SJSA1 (cell line): ENCODE measurements at places on chromosomes 2 and 18. TPM values are rescaled to one million over a fixed set of nuclear protein-coding genes. Genes with fewer than 3 reads are reported as not detected.

The UGT1A7 gene
- not detected in 2 replicates for total RNA-seq

The CIB4 gene
- not detected in 2 replicates for total RNA-seq

The RGPD3 gene
- 0.03 and 0.39 TPM in 2 replicates for total RNA-seq

The PRSS56 gene
- not detected in 2 replicates for total RNA-seq

The LCT gene
- not detected in 2 replicates for total RNA-seq

The THSD7B gene
- 0.16 TPM in 1 of 2 replicates, not detected in the other for total RNA-seq

The FBXO36 gene
- 3.8 and 4.6 TPM in 2 replicates for total RNA-seq

GRCh38 chr2:209993968-209994367, 8.5 kb upstream of the RPE start:
- H3K27ac ChIP-seq = no peak overlapping the region
- no peak overlapping the region for H3K4me3 ChIP-seq
- no peaks in the 10 kb centered on the region for H3K36me3 ChIP-seq
- H3K27me3 ChIP-seq = no peaks in the 10 kb centered on the region

- no peak overlapping the region for H3K4me3 ChIP-seq
- DNase-seq = no peak
- no peak overlapping the region for H3K27ac ChIP-seq
- H3K36me3 ChIP-seq = no peaks in the 10 kb centered on the region
These were observed 176.9 kb upstream of the MC4R start for GRCh38 chr18:60549338-60549960.

DNA sequence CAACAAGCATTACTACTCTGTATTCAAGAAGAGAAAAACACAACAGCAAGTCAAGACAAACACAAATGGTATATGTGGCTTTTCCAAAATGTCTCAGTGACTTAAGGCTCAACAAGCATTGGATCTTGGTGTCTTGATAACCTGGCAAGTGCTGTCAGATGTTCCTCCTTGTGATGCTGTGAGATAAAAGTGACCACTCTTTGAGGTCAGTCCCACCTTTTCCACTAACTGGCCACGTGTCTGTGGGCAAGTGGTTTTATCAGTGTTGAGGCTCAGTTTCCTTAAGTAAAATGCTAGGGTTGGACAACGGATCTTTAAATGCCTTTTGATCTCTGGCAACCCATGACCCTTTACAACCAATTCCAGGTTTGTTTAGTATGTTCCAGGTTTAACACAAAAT, 98.7 kb downstream of the BCL2 start:
- H3K27ac ChIP-seq = no peak overlapping the region
- DNase-seq = no peak
- H3K27me3 ChIP-seq = no peaks in the 10 kb centered on the region
- H3K4me1 ChIP-seq = peaks cover 16% of the 10 kb centered on the region

DNA sequence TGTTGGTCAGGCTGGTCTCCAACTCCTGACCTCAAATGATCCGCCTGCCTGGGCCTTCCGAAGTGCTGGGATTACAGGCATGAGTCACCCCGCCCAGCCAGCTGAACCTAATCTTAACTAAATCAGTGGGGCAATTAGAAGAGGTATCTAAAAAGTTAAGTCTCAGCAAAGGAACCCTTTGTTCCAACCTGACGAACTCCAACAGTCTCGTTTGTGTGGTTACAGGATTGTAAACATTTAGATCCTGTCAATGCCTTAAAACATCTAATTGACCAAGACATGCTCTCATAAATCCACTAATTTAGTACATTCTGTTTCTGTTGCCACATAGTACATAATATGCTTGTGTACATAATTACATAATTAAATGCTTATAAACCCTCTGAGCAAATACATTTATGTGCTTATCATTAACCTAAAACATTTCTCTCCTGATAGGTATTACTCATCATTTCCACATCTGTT, 31.1 kb upstream of the STK39 start:
- no peaks in the 10 kb centered on the region for H3K36me3 ChIP-seq
- H3K4me3 ChIP-seq = no peak overlapping the region
- peaks cover 8% of the 10 kb centered on the region for H3K4me1 ChIP-seq
- H3K27me3 ChIP-seq = 0 out of 2 replicates have a peak, but pooled peaks cover 3% of the 10 kb centered on the region
- H3K27ac ChIP-seq = no peak overlapping the region

DNA sequence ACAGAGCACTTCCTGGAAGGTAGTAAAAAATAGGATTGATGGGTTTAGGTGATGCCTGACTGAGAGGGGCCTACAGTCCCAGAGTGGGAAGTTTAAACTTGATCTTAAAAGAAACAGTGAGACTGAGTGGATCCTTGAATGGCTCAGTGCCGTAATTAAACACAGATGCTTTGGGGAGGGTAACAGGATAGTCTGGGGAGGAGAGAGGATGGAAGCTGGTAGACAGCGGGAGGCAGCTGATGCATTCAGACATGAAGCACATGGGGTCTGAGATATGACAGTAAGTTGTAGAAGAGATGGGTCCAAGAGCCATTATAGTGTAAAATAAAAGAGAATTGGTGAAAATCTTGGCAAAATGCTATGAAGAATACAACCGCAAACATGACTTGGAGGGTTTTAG, 54.4 kb downstream of the AOX1 start:
- H3K36me3 ChIP-seq = no peaks in the 10 kb centered on the region; the same call in 1 of the 2 replicates
- no peak for DNase-seq
- no peak overlapping the region for H3K27ac ChIP-seq

GRCh38 chr2:20434588-20435294, 12.1 kb upstream of the RHOB start:
- H3K36me3 ChIP-seq = no peaks in the 10 kb centered on the region
- H3K27ac ChIP-seq = no peak overlapping the region
- no peak overlapping the region for H3K4me3 ChIP-seq
- no peaks in the 10 kb centered on the region for H3K27me3 ChIP-seq
- peaks cover 31% of the 10 kb centered on the region for H3K4me1 ChIP-seq

DNA sequence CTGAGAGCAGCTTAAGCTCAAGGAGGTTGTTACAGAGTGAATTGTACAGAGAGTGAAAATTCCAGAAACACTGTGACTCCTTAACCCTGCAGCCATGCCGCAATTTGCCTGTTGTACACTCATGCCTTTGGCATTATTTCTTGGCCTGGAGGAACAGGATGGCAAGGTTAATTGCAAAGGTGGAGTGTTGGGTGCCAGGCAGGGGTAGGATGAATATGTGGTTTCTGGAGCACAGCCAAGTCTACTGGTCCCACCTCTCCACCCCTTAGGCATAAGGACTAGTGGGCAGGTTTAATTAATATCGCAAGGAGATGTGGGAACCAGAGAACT, 250.2 kb downstream of the LRRTM1 start:
- no peak overlapping the region for H3K4me3 ChIP-seq
- H3K4me1 ChIP-seq = peaks cover 21% of the 10 kb centered on the region
- H3K27ac ChIP-seq = peak overlapping the region; percentile 8; the same call in 1 of the 2 replicates
- no peaks in the 10 kb centered on the region for H3K36me3 ChIP-seq
